GM23338 (cell line): ENCODE measurements at places on chromosomes 11 and 22. TPM values are rescaled to one million over a fixed set of nuclear protein-coding genes. Genes with fewer than 3 reads are reported as not detected.

GRCh38 chr11:11456866-11457265, 103.8 kb upstream of the CSNK2A3 start:
- DNase-seq: no peak

- DNase-seq: peak; percentile 58
Observed at GRCh38 chr22:45977551-45978274, 751 bp upstream of the WNT7B start.

- DNase-seq: no peak
Observed at GRCh38 chr22:49373289-49373666, 454.4 kb downstream of the BRD1 start.

DNA sequence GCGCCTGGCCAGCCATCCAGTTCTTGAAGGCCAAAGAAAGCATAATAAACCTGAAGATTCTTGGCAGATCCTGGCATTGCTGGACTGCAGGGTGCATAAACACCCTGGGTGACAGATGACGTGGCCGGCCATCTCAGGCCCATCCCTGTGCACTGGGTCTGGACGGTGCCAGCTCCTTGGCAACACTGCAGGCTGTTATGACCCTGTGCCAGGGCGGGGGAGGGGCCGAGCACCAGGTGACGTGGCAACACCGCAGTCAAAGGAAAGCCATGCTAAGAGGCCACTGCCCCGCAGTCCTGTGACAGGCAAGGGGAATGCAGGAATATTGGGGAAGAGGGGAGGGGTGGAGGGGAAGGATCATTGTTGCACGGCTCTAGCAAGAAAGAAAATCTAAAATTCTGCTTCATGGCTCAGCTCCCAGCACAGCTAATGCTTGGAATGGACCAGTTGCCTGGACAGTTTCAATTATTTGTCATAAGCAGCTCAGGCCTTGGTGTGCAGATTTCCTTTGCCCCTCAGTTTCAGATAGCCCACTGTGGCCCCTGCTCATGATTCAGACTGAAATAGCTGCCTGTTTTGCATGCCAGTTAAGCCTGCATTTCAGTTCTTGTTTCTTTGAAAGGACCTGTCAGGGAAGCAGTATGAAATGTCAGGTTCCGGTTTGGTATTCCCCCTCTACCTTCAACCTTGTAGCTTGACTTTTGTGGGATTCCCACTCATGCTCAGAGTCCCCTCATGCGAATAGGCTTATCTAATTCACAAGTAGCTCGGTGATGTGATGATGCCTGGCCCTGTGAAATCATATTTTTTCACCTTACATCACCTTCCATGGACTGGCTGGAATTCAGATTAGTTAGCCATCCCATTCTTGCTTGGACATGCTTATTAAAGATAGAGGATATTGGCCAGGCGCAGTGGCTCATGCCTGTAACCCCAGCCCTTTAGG, 29.7 kb upstream of the DDX6 start:
- DNase-seq: peak; percentile 46

- peak; percentile 67 for DNase-seq
Observed at GRCh38 chr11:130159657-130160497, at the start of gene ST14. TSS of gene ST14 (plus strand) at chr11:130159782. CDS start at chr11:130159980, 198 bp downstream.

DNA sequence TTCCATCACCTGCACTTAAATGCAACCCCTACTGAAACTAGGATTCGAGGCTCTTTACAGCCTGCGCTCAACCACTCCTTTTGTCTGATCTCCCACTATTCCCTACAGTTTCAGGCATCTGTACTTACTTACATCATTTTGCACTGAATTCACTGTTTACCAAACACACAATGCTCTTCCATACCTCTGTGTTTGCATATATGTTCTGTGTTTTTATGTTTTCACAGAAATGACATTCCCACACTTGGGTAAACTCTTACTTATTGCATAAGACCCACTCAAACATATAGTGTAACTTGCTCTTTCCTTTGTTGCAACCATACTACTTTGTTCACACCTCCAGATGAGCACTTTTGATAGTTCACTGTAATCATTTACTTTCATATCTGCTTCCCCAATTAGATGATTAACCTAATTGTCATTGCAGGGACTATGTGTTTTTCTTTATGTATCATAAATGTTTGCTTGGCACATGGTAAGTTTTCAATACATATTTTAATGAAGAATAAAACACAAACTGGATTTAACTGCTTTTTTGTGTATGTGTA, 54.6 kb downstream of the ZBTB44 start:
- no peak for DNase-seq

DNA sequence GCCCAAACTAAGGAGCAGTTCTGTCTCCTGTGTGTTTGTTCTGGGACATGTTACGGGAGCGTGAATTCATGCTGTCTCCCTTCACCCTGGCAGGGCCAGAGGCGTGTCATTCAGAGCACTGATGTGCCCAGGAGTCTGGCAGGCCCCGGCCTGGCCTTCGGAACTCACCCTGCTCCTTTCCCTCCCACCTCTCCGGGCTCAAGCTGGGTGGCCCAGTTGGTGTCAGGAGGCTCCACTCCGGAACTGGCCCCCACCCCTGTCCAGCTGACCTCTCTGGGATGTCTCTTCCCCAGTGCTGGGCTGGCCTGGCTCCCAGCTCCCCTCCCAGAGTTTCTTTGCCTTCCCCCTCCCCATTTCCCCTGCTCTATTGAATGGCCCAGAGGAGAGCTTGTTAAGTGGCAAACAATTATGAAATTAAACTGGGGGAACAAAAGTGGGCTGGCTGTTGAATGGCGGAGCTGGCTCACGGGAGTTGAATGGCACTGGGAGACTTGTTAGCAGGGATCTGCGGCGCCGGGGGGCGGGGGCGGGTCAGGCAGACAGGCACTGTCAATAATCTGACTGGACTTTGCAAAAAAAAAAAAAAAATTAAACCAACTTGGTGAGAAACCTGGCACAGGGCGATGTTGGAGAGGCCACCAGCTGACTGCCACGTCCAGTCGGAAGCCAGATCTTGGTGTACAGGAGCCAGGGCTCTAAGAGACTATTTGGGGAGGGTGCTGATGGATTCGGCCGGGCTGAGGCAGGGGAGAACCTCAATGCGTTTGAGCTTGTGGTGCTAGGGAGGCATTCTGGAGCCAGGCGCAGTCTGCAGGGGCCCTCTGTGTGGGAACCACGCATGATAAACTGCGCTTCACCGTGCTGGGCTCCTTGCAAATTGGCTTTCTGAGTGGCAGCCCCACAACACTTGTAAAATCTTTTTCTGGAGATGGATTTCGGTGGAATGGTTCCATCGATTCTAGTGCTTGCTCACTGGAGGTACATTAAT, 1.3 kb downstream of the MPPED1 start:
- DNase-seq: no peak

DNA sequence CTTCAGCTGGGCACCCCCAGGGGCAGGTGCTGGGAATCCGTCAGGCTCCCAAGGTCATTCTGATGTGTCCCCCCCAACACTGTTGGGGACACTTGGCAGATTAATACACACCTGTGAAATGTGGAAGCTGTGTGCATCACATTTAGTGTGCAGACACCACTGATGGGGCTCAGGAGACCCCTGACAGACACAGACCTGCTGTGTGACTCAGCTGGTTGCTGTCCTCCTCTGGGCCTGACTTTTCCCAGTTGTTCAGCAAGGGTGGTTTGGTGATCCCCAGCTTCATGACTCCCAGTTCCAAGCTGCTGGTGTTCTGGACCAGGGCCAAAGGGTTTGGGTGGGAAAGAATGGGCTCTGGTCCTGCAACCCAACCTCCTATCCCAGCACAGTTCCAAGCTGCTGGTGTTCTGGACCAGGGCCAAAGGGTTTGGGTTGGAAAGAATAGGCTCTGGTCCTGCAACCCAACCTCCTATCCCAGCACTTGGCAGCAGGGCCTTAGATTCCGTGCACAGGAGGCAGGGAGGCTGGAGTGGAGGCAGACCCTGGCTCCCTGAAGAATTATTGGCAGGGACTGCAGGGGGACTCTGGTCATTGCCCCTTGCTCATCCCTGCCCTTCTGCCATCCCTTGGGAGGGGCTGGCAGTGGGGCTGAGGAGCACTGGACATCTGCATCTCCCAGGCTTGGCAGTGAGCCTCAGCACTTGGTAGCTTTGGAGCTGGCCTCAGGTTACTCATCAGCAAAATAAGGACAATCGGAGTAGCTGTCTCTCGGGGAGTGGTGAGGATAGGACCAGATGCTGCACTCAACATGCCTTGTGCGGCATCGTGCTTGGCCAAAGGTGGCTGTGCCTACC, 8.4 kb upstream of the OMP start:
- no peak for DNase-seq

DNA sequence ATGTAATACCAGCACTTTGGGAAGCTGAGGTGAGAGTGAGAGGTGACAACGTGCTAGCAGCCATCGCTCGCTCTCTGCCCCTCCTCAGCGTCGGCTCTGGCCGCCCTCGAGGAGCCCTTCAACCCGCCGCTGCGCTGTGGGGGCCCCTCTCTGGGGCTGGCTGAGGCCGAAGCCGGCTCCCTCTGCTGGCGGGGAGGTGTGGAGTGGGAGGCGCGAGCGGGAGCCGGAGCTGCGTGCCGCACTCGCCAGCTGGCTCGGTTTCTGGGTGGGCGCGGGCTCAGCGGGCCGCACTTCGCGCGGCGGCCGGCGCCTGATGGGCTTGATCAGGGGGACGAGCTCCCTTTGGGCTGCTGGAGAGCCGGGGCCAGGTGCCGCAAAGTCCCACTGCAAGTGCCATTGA, 98.9 kb upstream of the UBASH3B start:
- peak; percentile 74 for DNase-seq

DNA sequence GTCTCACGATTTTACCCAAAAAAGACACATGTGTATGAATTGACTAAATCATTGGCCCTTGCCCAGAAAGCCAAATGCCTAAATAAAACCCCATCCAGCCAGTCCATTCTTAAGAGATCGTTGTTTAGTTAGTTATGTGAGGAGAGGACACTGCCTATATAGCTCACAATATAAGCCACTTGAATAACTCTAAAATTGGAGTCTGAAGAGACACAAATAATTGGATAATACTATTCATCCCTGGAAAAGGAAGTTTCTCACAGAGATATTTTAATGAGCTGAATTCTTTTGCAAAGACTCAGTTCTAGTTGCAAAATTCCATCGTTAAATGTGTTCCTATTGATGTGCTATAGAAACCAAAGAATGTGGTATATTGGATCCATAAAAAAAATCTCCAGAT, 176.7 kb downstream of the SOX6 start:
- DNase-seq: no peak

- peak; percentile 45 for DNase-seq
Observed at GRCh38 chr11:57303280-57303989, 21.3 kb downstream of the TNKS1BP1 start.

- no peak for DNase-seq
Observed at GRCh38 chr11:13534358-13534757, 38.6 kb upstream of the PTH start.

DNA sequence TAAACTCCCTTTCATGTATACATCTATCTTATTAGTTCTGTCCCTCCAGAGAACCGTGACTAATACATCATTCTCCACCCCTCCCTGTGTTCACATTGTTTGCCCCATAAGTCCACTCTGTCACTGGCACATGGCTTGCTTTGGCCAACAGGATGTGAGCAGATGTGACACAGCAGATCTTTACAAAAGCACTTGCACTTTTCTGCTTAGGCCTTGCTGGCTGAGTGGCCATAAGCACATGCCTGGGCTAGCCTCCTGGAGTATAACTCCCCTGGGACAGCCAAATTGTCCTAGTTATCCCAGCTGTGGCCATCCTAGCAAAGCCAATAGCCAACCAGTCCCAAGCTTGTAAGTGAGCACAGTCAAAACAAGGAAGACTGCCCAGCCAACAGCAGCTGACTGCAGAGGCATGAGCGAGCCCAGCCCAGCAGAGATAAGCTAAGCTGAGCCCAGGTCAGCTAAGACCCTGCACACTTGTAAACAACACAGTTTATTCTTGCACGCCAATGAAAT, 9.7 kb upstream of the RCN1 start:
- DNase-seq: no peak

DNA sequence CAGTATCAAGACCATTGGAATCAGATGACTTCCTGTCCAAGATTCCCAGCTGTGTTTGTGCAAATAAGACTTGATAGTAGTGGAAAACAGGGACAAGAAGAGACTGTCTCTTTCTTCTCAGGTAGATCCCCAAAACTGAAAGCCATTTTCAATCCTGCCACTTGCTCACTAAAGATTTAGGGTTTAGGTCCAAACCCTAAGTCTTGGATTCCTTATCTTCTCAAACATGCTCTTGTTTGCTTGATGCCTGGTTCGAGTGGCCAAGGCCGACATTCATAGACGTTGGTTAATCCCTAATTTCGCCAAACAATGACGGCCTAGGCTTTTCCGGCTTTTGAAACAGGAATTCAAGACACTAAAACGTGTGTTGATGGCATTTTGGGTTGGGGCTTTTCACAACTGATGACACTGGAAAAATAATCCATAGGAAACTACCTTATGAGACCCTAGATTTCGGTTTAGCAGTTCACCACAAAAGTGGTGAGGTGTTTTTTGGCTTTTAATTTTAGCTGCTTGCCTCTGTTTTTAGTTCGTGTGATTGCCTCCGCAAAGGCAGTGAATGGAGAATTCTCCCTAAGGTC, 1.0 kb upstream of the GTPBP1 start:
- DNase-seq: no peak

DNA sequence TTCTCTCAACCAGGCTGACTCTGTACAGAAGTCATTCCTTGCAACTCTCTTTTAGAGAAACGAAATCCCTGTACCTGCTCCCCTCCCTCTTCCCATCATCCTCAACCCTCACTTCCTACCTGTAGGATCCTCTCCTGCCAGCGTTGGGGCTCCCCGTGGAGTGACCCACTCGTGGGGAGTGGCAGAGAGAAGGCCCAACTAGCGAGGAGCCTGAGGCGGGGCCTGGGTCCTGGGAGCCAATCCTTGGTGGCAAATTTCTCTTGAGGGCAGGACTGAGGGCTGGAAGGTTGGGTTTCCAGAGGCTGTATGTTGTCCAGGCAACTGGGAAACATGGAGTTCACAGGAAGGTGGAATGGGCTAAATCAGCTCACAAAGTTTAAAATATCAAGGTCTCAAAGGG, 10.4 kb downstream of the NHERF4 start:
- peak; percentile 96 for DNase-seq

- DNase-seq: no peak
Observed at GRCh38 chr11:16240687-16241086, 115.7 kb downstream of the SOX6 start.

- no peak for DNase-seq
Observed at GRCh38 chr11:132231656-132232347, 861.4 kb downstream of the NTM start.

- peak; percentile 71 for DNase-seq
Observed at GRCh38 chr22:24695561-24696511, 78.7 kb downstream of the PIWIL3 start.

DNA sequence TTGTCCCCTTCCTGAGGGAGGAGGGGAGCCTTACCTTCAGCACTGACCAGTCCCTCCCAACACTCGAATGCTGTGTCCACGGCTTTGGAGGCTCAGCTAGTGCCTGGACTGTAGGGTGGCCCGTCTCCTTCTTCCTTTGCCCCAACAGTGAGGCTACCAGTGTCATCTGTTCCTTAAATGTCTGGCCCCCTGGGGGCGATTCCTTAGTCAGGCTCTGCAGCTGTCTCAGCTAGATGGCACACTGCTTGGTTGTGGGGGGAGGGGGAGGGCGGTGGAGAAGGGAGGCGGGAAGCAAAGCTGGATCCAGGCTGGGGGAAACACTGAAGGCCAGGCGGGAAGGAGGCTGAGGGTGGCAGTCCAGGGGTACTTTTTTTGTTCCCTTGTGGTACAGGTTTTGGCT, at the start of gene IGSF22:
IGSF22 (minus strand) TSS at position 149 of the 400 bp plus-strand sequence. CDS start 1,952 bp downstream, outside the sequence.
- DNase-seq: peak; percentile 76

Gene ELMOD1
- total RNA-seq: 1.2 and 5.2 TPM in 2 replicates

Gene CDC42EP1
- 8.5 and 10.2 TPM in 2 replicates for total RNA-seq

Gene AQP11
- 1.7 and 1.8 TPM in 2 replicates for total RNA-seq

Gene INPP5J
- 11.2 and 14.5 TPM in 2 replicates for total RNA-seq

Gene SMTNL1
- 0.31 TPM in 1 of 2 replicates, not detected in the other for total RNA-seq

Gene MUC5B
- 0.90 TPM in 1 of 2 replicates, not detected in the other for total RNA-seq

Gene OTOG
- 0.52 and 0.78 TPM in 2 replicates for total RNA-seq

Gene SHANK3
- 4.9 and 5.1 TPM in 2 replicates for total RNA-seq

Gene CCDC73
- 0.08 TPM in 1 of 2 replicates, not detected in the other for total RNA-seq

Gene MUC6
- not detected in 2 replicates for total RNA-seq

Gene USP35
- 10.0 and 10.7 TPM in 2 replicates for total RNA-seq
